ENCODE measurements at places on chromosomes 1 and 21. TPM values are rescaled to one million over a fixed set of nuclear protein-coding genes. Genes with fewer than 3 reads are reported as not detected.

GRCh38 chr21:42356650-42357049, 5.9 kb upstream of the TFF2 start:
- no peak for DNase-seq

GRCh38 chr21:14559102-14559501, 13.0 kb upstream of the SAMSN1 start:
- DNase-seq: no peak

The FAM167B gene
- total RNA-seq: 0.64 TPM

The LCE1F gene
- total RNA-seq: not detected

The SIPA1L2 gene
- total RNA-seq: 14.9 TPM

Data from astrocyte (in vitro differentiated cells and primary cell).